ENCODE measurements at places on chromosomes 7 and 10.

DNA sequence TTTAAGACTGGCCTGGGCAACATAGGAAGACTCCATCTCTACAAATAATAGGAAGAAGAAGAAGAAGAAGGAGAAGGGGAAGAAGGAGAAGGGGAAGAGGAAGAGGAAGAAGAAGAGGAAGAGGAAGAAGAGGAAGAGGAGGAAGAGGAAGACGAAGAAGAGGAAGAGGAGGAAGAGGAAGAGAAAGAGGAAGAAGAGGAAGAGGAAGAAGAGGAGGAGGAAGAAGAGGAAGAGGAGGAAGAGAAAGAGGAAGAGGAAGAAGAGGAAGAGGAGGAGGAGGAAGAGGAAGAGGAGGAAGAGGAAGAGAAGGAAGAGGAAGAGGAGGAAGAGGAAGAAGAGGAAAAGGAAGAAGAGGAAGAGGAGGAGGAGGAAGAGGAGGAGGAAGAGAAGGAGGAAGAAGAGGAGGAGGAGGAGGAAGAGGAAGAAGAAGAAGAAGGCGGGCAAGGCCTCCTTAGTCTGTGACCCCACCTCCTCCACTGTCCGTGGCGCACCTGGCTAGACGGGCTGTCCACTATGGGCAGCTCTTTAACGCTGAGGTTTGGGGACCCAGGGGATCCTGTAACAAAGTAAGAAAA is 28.8 kb upstream of the ZFAND2A start:
- DNase-seq: no peak

DNA sequence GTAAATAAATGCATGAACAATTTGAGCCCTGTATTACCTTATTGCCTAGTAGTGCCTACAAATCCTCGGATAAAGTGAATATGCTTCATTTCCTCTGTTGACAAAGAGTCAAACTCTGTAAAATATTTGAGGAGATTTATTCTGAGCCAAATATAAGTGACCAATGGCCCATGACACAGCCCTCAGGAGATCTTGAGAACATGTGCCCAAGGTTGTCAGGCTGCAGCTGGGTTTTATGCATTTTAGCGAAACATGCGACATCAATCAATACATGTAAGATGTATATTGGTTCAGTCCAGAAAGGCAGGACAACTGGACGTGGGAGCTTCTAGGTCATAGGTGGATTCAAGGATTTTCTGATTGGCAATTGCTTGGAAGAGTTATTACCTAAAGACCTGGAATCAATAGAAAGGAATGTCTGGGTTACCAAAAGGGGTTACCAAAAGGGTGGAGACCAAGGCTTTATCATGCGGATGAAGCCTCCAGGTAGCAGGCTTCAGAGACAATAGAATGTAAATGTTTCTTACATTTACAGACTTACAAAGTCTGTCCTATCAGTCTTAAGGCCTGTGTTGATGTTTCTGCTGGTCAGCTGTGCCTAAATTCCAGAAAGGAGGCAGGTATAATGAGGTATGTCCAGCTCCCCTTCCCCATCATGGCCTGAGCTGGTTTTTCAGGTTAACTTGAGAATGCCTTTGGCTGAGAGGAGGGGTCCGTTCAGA is 220.1 kb upstream of the FZD1 start:
- DNase-seq: no peak

DNA sequence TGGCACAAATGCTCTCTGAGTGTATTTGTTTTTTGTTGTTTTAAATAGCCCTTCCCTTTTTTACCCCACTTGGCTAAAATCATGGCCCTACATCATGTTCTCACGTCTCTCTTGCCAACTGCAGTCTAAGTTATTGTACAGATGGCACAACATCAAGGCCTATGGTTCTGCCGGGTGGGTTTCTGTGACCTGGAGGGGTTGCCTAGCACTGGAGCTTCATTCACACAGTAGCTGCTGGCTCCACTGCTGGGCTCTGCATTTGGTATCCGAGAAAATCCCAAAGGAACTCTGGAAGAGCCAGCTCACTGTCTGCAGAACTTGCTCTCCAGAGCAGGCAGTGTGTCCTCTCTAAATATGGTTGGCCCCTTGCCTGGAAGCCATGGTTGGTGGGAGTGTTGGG is 120.6 kb downstream of the LRRC4 start:
- DNase-seq: no peak

DNA sequence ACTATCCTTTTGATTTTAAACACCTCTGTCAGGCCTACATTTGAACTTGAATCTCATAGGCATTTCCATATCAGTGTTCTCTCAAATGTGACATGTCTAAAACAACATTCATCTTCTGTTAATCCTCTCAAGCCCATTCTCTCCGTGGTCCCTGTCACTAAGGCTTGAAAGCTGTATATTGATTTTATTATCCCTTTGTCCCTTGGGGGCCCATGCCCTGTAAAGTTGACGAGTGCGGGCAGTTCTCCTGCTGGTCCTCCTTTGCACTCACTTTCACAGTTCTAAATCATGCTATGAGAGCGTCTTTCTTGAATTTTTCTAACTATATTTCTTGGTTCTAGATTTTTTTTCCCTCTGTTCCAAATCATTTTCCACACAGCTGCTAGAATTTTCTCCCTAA is 27.3 kb downstream of the GALNT11 start:
- no peak for DNase-seq

DNA sequence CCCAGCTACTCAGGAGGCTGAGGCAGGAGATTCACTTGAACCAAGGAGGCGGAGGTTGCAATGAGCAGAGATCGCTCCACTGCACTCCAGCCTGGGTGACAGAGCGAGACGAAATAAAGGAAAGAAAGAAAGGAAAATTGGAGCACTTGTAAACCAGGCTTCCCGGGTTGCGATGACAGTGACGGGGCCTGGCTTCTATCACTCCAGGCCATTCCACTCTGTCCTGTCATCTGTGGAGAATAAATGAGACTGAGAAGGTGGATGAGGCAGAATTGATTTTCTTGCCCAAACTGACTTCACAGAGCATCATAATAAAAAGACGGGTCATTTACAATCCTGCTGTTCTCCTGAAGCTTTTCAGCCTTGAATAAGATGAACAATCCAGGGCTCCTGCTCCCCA is 12.1 kb upstream of the KPNA7 start:
- DNase-seq: no peak

- DNase-seq: no peak
Observed at GRCh38 chr10:114538181-114538906, 119.7 kb downstream of the ABLIM1 start.

DNA sequence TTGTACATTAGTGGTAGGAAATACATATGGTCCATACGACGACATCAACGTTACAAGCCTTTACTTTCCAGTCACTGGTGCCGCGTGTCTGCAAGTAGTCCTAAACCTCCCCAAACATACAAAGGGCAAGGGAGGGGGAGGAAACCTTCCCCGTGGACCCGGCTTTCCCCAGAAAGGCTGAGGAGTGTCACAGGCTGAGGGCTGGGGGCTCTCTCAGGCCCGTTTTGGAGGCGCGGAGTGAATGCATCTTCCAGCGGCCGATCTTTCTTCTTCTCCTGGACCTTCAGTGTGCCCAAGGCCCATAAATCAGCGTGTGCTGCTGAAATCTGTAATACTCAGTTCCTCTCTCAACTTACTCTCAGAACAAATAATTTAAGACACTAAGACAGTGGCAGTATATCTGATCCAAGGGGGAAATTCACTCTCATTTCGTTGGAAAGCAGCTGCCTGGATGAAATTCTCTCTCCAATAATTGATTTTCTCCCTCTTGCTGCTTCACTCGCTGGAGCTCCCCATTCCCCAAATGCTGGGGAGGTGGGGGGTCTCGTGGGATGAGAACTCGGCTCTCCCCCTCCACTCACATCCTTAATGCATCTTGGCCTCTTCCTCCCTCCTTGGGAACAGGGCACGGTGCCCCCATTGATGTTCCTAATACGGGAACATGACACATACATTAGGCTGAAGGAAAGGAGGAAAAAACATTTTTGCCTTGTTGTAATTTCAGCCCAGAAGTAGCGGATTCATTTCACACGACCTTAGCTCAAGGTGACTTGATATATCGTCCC is 126.1 kb downstream of the ADARB2 start:
- DNase-seq: no peak

DNA sequence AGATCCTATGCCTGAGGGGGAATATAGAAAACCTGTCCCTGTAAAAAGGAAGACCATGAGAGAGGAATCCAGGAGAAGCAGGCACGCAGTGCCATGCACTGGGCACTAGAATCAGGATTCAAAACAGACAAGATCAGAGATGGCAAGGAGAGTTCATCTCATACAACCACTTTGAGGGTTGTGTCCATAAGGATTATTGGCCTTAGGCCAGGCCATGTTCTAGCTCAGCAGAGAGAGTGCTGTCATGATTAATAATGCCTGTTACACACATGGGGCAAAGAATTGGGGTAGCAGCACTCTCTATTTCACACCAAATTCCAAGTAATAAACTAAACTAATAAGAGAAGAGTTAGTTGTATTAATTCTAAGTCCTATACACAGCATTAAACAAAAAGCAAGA is 29.1 kb downstream of the EZH2 start:
- peak; percentile 15 for DNase-seq

GRCh38 chr10:24893127-24893526 is 59.3 kb downstream of the PRTFDC1 start:
- peak; percentile 24 for DNase-seq

DNA sequence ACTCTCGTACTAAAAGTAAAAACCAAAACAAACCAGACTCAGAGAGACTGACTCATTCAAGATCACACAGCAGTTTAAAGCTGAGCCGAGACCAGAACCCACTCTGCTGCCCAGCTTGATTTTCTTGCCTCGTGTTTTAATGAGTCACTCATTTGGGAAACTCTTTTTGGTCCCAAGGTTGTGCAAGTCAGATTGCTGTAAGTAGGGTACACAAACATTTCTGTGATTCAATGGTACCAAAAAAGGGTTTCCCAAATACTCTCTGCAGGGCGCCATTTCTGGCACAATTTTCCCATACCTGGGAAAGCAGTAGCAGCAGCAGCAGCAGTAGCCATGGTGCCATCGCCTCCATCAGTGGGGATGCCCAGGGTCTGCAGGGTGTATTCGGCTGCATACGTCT is 69.9 kb downstream of the ASAH2B start:
- no peak for DNase-seq

- no peak for DNase-seq
Observed at GRCh38 chr7:25842201-25842733, 309.7 kb upstream of the NFE2L3 start.

DNA sequence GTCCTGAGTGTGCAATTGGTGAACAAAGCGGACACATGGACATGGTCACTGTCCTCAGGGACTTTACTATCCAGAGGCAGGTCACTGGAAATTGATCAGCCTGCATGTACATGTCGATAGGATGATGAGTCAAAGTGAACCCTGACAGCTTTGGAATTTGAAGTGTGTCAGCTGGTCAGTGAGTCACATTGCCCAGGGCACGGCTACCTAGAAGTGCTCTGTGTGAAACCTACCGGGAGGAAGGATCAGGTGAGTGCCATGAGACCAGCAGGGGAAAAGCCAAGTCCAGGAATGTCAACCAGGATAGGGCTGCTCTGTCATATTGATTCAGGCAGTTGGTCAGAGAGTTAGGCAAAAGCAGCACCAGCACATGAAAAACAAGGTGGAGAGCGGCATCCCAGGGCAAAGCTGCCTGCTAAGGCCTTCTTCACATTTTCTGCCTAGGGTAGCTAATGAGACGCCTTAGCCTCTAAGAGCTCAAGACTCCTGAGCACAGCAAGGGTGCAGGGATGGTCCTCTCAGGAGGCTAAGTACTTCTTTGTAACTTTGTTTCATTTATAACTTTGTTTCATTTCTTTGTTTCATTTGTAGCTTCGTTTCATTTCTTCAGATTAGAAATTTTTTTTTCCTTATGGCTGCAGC is 19.4 kb upstream of the PDCD4 start:
- DNase-seq: no peak

GRCh38 chr10:3150366-3150765 is 22.2 kb downstream of the PITRM1 start:
- no peak for DNase-seq
